ENCODE measurements at places on chromosomes 7 and 10. TPM values are rescaled to one million over a fixed set of nuclear protein-coding genes. Genes with fewer than 3 reads are reported as not detected.

The C7orf57 gene
- not detected for polyA plus RNA-seq

The MET gene
- 15.2 TPM for polyA plus RNA-seq

The SPDYE16 gene
- polyA plus RNA-seq, result 4.5 TPM

The CHCHD3 gene
- polyA plus RNA-seq, result 66.2 TPM

DNA sequence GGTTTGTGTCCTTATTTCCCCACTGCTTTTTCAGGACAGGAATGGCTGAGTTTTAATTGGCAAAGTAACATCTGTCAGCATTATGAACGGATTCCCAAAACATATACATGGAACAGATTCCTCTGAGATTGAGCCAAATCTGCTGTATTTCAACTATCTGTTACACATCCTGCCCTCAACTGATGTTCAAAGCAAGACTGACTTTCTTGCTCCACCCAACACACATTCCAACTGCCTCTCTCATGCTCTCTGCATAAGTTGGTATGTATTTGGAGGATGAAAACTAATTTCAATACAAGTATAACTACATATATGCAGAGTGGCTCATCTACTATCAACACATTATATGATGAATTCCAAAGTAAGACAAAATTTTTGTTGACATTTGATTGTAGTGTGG lies 342.2 kb downstream of the GATA3 start:
- DNase-seq, result no peak

- DNase-seq, result no peak
Observed at GRCh38 chr10:124380256-124380995, 38.3 kb downstream of the OAT start.

- no peak for DNase-seq
Observed at GRCh38 chr10:77210645-77211044, 427.0 kb downstream of the KCNMA1 start.
